ENCODE measurements at places on chromosomes 11 and 22. TPM values are rescaled to one million over a fixed set of nuclear protein-coding genes. Genes with fewer than 3 reads are reported as not detected.

The TST gene
- 52.8 TPM for total RNA-seq

The MUC5AC gene
- 2.9 TPM for total RNA-seq

The STX3 gene
- 22.8 TPM for total RNA-seq

The PRG3 gene
- not detected for total RNA-seq

Data from A549 treated with dexamethasone at 1 μM for 4 hours (cell line).